ENCODE measurements at places on chromosomes 7 and 10.

DNA sequence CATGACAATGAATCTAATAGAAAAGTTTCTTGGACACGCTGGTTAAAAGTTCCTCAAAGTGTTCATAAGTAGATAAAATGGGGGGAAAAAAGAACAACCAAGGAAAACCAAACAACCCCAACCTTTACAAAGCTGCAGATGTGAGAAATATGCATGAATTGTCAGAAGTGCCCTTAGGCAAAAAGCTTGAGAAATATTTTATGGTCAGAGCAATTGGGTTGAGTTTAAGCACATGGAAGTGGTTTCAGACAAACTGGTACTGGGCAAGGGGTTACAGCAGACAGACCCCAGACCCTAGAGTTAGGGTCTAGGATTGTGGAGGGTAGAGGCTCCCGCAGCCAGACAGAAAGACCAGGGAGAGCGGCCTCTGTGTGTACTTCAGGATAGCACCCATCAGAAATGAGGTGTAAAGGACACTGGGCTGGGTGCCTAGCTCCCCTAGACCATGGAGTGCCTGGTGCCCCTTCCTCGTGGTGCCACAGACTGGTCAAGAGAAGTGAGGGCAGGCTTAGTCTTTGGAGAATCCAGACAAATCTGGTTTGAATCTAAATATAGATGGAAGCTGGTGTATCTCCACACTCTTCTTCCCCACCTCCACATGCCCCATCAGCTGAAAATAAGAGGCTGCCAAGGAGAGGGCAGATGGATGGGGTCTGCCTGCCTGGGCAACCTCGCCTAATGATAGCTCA lies 37.3 kb downstream of the PNLIPRP2 start:
- no peak for DNase-seq

DNA sequence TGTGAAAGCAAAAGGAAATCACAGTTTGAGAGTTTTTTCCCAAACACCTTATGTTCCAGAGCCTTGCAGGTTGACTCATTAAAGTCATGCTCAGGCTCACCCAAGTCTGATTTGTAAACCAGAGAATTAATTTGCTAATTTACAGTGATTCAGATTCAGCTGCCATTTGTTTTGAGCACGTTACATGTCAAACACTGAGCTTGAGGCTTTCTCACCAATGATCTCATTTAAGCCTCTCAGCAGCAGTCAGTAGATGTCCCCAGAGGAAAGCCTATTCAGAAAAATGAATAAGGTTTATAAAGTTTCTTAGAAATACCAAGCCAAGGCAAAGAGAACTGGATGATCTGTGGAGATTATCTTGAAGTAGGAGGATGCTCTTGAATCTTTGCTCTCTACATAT lies 420.4 kb downstream of the HTR7 start:
- DNase-seq: no peak

DNA sequence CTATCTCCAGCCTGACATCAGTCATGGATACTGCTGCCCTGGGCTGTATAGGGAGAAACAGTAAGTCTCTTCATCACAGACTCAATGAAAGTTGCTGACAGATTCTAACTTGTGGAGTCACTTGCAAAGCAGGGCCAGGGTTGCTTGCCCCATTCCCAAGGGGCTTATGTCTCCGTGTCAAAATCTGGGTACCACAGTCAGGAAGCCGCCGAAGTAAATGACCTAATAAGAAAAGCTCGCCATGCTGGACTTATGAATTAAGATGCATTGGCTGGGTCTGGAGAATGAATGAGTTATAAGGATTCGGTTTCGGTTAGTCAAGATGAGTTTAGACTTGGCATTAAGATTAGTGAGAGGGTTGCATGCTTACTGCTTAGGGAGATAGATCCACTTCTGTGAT lies 10.8 kb upstream of the OR6V1 start:
- DNase-seq: no peak

DNA sequence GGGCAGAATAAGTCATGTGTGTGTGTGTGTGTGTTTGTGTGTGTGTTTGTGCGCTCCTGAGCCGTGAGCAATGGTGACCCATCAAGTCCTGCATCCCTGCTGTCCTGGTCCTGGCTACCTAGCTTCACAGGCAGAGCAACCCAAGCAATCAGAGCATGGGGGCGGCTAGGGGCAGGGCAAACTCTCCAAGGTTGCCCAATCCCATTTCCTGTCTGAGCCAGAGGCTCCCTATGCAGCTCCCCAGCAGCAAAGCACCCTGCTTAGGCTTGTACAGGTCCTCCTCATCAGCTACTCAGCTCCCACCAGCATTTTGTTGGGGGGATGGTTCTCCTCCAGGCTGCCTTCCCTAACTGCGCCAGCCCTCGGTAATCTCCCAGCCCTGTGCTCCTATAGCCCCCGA lies 31.1 kb upstream of the CRHR2 start:
- DNase-seq: no peak

DNA sequence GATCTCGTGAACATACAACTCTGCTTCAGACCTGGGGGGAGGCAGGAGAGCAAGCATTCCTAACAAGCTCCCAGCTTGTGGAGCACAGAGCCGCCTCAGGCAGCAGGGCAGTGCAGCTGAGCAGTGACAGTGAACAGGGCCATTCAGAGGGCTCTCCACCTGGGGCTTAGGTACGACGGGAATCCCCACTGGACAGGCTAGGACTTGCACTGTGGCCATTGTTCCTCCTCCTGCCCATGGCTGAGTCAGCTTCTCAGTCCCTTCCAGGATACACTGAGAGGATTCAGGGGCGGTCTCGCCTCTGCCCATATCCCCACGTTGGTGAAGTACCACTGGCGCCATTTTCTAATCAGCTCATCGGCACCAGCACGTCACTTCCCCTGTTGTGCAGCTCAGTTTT lies 71.1 kb downstream of the FIGNL1 start:
- no peak for DNase-seq

DNA sequence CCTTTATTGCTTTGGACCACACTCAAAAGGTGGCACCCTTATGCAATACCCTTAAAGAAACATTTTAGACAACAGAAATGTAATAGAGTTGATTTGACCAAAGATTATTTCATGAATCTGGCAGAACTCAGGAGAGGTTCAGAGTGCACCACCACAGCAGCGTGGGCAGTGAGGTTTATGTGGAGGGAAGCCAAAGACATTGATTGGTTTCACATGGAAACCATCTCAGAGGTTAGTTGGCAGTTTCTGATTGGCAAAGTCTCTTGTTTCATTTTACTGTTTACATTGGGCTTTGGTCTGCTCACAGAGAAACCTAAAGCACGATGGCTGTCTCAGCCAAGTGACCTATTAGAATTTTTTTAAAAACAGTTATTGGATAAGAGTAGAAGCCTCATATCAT lies 101.3 kb downstream of the SDHAF3 start:
- DNase-seq: no peak

DNA sequence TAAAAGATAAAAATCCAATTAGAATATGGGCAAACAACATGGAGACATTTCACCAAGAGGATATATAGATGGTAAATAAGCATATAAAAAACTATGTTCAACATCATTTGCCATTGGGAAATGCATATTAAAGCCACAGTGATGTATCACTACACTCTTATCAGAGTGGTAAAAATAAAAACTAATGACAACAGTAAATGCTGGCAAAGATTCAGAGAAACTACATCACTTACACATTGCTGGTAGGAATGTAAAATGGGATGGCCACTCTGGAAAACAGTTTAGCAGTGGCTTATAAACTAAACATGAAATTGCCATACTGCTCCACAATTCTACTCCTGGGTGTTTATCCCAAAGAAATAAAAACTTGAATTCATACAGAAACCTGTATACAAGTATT lies 59.2 kb downstream of the CROT start:
- no peak for DNase-seq

DNA sequence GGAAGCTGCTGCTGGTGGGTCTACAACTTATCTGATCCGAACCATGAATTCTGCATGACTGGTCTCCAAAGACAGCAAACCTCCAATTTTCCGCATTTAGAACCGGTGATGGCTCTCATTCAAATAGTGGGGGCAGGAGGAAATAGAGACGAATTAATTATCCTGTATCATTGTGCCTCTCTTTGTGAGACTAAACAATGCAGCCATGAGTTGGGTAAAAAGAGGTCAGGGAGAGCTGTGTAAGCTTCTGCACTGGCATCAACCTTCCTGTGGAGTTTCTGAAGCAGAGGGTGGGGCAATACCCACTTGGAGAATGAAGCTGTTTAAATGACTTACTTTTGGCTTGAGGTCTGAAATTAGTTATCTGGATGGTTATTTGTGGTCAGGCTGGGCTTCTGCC lies 266.4 kb downstream of the SORCS3 start:
- DNase-seq: no peak

GRCh38 chr7:88771417-88771816 lies 11.9 kb downstream of the ZNF804B start:
- no peak for DNase-seq

DNA sequence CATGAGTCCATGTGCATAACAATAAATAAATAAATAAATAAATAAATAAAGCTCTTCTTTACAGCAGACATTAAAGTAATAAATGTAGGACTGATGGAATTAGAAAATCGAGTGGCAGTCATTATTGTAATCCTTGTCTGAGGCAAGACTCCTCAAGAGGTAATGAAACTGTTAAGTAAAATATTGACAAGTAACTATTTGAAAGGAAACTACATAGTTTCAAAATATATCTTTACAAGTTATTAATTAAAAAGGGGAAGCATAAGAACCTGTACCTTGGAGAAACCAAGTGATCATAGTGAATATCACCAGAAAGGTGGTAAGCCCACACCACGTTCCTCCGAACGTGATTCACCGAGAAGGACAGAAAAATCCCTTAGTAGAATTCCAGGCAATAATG lies 285.6 kb upstream of the SORCS1 start:
- DNase-seq: no peak

DNA sequence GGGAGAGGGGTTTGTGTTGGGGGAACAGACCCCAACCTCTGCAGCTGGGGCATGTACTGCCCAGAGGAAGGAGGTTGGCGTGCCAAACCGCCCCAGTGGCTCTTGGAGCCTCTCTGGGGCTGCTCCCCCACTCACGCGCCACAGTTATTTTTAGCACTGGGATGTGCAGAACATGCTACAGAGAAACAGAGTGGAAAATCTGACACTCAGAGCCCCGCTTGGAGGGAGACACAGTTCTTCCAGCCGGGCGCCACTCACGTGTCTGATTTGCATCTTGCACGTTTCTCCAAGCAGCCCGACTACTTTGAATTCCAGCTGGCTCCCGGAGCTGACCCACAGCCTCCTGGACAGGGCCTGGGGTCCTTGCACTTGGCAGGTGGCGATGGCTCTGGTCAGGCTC lies 182.0 kb downstream of the RPS24 start:
- no peak for DNase-seq

DNA sequence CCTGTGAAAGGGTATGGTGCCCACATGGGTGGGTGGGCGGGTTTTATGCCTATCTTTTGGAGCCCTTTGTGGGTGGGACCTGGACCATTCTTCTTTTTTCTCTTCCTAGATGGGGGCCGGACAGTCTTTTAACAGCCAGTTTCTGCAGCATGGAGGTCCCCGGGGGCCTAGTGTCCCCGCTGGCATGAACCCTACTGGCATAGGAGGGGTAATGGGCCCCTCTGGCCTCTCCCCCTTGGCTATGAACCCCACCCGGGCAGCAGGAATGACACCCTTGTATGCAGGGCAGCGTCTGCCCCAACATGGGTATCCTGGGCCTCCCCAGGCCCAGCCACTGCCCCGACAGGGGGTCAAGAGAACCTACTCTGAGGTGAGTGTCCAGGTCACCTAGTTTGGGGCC lies 9.1 kb downstream of the ZMIZ2 start:
- DNase-seq: no peak

GRCh38 chr7:108002726-108003598 lies at the start of gene LAMB1:
Gene LAMB1, minus strand, starts transcription at chr7:108003161. Its CDS starts 276 bp downstream, at chr7:108002885.
- DNase-seq: no peak

DNA sequence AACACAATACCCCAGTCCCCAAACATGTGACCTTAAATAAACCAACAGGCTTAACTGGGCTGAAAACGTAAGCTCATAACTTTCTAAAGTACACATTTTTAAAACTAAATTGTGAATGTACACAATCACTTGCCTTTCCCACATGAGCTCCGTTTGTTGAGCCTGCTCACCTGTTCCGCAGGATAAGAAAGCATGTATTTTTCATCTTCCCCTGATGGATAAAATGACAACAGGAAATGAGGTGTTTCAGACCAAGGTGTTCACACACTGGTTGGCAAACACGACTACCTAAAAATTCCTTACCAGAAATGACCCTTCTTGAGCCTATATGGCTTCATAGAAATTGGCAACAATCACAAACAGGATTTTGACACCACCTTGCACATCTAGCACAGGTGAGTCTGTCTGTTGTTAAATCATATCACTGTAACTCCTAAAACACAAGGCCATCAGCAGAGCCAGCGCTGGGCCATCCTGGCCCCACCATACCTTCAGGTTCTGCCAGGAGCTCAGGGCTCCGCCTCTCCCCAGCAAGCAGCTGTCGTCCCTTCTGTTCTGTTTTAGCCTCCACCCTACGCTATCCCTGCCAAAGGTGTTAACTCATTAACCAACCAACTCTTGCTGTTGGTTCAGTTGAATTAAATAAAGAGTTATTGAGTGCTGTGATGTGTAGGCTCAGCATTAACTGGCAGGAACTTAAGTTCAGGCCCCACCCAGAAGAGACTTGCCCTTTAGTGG lies 73.6 kb upstream of the RNF32 start:
- DNase-seq: no peak

Data from SIG-M5 (cell line).